Stimulated activated CD4-positive, alpha-beta T cell treated with anti-CD3 and anti-CD28 coated beads, Interleukin-15, amount 100 ng/mL, for 1 hour (primary cell): ENCODE measurements at places on chromosomes 5 and 9.

DNA sequence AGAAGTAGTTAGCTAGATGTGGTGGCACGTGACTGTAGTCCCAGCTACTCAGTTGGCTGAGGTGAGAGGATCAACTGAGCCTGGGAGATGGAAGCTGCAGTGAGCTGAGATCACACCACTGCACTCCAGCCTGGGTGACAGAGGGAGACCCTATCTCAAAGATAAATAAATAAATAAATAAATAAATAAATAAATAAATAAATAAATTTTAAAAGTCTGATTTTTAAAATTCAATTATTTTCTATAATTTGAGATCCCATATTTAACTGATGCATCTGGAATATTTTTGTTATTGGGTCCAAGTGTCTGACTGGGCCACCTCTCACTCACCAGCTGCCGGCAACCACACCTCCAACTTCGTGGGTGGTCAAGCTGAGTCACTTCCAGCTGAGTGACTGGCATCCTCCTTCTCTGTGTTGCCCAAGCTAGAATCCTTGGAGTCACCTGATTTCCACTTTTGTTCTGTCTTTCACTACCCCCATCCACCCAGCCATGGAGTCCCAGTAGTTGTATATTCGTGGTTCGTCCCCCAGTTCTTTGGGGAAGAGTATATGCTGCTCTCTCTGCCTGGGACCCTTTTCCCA is 70.9 kb downstream of the EGFLAM start:
- no peak for DNase-seq

- DNase-seq, result no peak
Measured at GRCh38 chr5:53942724-53943123, 367.6 kb downstream of the ARL15 start.

GRCh38 chr5:86008704-86009103 is 609.0 kb upstream of the COX7C start:
- no peak for DNase-seq

DNA sequence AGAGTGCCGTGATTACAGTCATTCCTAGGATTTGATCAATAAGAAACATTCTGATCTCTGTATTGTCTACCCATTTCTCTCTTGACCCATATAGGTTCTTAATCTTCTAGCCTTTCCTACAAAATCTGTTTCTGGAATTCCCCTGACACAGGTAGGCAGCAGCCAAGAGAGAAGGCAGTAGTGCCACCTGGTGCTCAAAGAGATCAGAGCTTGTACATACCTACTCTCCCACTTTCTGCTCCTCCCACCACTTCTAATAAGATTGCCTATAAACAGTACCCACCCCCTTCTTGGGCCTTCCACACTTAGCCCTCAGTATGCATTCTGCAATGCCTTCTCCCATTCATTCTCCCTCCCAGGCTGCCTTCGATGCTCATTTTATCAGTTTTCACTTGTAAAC is 117.4 kb upstream of the RORB start:
- DNase-seq, result no peak

GRCh38 chr9:12698266-12698665 is 5.1 kb downstream of the TYRP1 start:
- DNase-seq, result no peak

- no peak for DNase-seq
Measured at GRCh38 chr5:138241688-138242571, 28.8 kb upstream of the CDC23 start.

DNA sequence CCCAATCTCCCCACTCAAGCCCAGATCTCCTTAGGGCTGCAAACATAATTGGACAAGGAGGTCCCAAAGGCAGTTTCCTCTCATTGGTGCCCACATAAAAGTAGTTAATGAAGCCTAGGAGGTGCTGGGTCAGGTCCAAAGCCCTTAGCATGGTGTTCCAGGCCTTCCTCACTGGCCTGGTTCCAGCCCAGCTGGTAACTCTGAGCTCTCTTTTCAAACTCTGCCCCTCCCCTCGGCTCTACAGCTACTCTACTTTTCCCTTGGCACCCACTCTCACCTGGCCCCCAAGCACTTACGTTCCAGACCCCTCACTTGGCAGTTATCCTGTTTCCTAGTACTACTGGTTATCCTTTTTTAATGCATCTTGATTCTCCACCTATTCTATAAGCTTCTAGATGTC is 9.9 kb downstream of the SEPTIN8 start:
- no peak for DNase-seq

- no peak for DNase-seq
Measured at GRCh38 chr9:89664896-89665329, 60.1 kb downstream of the GADD45G start.

DNA sequence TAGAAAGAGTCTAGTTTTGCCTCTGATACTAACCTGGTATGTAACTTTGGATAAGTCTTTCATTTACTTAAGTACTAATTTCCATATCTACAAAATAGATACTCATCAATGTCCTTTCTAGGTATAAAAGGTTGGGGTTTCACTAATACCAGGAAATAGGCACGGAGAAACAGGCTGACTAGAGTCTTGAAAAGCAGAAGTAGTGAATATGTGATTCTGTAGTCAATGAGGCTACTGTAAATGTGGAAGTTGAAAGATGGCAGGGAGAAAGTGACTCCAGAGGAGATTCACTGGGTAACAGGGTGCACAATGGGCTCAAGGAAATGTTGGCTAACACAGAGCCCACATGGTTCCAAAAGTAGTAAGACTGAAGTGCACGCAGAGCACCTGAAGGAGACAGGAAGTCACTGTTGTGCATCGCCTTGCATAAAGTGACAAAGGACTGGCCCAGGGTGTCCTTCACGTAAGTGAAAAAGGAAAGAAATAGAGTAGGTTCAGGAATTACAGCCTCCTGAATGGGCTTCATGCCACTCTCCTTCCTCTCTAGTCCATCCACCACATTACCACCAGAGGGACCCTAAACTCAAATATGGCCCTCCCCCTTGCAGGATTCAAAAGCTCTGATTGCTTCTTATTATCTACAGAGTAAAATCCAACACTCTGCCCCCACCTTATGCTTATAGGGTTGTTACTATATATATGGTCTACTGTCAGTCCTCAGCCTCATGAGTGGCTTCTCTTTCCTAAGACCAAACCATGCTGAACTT is 288.0 kb upstream of the SMARCA2 start:
- DNase-seq, result no peak

- no peak for DNase-seq
Measured at GRCh38 chr9:127770583-127770904, 7.9 kb downstream of the SH2D3C start.

- DNase-seq, result no peak
Measured at GRCh38 chr9:85960688-85961093, 19.7 kb downstream of the NAA35 start.

DNA sequence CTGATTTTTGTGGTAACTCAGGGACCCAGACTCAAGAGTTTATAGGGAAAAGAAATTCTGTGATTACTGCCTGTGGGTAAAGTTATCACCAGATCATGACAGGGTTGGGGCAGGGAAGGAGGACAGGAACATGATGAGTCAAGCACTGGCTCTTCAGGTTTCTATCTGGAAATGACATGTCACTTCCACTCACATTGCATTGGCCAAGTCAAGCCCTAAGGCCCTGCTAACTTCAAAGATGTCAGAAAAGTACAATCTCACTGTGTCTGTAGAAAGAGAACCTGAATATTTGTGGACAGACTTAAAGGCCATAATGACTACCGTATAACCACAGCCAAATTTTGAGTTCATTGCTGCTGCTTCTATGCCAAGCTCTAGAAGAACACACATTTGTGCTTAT is 187.7 kb downstream of the TLE4 start:
- no peak for DNase-seq

- no peak for DNase-seq
Measured at GRCh38 chr9:123946101-123946821, 16.3 kb upstream of the DENND1A start.
